Stimulated activated CD8-positive, alpha-beta memory T cell treated with anti-CD3 and anti-CD28 coated beads, Interleukin-2, amount 100 ng/mL, for 1 hour (primary cell): ENCODE measurements at places on chromosomes 4 and X.

GRCh38 chr4:142380052-142380602 is 466.0 kb downstream of the INPP4B start:
- no peak for DNase-seq

GRCh38 chrX:40177942-40178715 is 80.4 kb upstream of the BCOR start:
- DNase-seq: no peak

- DNase-seq: no peak
Observed at GRCh38 chrX:50577326-50577725, 106.7 kb upstream of the DGKK start.

DNA sequence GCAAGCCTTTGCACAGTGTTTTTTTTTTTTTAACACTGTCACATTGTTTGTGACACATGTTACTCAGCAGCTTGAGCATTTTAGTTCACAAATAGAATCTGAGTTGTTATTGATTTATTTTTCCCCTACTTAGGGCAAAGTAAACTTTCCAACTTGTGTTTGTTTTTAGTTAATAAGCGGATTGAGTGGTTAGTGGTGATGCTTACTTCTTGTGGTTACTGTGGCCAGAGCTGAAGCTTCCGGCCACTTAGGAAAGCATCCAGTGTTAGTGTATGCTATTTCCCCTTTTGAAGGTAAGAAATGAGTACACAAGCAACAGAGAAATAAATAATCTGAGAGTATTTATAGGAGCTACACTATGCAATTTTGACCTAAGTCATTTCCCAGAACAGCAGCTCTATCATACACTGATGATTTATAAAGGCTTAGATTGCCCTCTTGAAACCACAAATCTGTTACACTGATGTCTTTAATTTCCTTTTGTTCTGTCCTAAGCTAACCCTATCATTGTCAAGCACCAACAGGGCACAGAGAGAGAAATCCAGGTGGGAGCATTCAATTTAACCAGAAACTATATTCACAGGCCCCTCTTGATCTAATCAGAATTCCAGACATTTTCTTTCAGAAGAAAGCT is 2464.6 kb downstream of the PCDH7 start:
- no peak for DNase-seq

- DNase-seq: no peak
Observed at GRCh38 chrX:50003927-50004326, 81.5 kb downstream of the CLCN5 start.

DNA sequence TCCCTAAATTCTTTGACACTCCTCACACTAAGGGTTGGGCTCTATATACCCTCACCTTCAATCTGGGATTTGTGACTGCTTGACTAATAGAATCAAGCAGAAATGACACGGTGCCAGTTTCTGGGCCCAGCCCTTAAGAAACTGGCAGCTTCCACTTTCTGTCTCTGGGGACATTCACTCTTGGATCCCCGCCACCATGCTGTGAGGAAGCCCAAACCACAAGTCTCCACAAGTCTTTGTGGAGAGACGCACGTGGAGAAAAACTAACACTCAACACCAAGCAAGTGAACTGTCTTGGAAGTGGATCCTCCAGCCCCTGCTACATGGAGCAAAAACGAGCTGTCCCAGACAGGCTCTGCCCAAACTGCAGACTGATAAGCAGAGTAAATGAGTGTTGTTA is 1.1 kb upstream of the EDNRA start:
- DNase-seq: no peak

DNA sequence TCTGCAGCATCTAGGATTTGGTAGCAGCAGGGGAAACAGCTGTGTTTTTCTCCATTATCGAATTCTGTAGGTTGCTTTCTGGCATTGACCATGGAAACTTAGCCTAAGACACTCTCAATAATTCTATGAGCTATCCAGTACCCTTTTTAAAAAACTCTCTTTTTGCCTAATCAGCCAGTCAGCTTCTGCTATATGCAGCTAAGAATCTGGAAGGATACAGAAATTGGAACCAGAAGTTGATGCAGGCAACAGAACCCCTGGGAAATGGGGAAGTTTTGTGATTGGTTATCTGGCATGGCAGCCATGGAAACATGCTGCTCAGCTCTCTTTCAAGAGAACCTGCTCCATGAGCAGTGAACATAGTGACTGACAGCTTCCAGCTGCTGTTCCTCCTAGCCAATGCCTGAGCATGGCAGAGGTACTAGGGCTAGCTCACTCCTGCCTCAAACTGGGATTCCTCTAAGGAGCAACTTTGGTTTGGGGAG is 417.6 kb upstream of the MAOA start:
- no peak for DNase-seq

GRCh38 chr4:126369076-126369475 is 1054.3 kb downstream of the FAT4 start:
- DNase-seq: no peak

DNA sequence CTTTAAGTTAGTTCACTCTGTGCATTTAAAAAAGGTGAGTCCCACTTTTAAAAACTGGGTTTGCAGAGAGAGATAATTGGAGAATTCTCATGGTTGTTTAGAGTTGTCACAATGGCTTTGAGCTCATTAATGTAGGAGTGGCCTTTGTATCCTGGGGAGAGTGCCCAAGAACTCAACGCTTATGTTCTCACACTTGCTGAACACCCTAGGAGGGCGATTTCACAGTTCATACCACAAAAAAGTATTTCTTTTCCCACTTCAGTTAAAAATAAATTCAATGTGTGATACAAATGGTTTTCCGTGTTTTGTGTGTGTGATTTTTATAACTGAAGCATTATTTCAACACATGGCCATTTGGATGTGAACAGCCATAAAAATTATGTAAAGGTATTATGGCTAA is 8.4 kb downstream of the EMCN start:
- DNase-seq: no peak

DNA sequence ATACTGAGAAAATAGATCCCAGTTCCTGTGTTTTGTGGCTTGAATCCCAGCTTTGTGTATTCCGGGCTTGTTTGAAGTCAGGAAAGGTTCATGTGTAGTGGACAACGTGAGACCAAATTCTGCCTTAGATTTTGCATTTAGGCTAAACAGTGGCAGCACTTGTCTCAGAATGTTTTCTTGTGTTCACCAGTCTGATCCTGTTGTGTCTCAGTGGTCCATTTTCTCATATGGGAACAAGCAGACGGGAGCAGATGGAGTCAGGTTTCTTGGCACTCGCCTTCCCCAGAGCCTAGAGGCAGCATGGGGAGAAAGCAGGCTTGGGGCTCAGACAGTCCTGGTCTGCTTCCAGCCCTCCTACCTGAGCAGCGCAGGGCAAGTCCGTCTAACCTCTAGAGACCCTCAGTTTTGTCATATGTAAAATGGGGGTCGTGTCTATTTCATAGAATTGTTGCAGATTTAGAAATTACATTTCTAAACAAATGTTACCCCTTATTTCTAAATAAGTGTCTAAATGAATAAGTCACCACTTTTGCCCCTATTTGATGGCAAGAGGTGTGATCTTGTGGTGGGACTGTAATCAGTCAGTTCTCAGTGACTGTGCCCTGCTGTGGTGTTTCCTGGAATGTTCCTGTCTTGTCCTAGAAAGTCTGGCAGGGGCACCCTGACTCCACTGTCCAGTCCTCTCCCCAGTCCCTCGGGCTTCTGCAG is 28.3 kb upstream of the MSANTD1 start:
- DNase-seq: no peak

GRCh38 chrX:23228950-23229448 is 105.7 kb upstream of the PTCHD1 start:
- no peak for DNase-seq

DNA sequence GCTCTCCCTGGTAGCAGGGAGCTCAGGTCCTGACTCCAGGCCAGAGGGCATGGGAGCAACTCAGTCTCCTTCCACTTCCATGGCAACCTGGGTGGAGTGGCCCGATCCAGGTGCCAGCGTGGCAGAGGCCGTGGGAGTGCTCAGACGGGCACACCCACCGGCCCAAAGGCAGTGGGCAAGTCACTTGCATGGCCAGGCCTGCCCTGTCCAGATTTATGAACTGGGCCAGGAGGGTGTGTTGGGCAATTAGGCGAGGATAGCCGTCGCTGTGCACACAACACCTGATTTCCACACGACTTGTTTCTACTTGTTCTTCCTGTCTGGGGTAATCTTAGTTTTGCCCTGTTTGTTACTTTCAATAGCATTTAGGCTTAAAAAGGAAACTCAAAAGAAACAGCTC is 55.5 kb upstream of the NYX start:
- DNase-seq: no peak

DNA sequence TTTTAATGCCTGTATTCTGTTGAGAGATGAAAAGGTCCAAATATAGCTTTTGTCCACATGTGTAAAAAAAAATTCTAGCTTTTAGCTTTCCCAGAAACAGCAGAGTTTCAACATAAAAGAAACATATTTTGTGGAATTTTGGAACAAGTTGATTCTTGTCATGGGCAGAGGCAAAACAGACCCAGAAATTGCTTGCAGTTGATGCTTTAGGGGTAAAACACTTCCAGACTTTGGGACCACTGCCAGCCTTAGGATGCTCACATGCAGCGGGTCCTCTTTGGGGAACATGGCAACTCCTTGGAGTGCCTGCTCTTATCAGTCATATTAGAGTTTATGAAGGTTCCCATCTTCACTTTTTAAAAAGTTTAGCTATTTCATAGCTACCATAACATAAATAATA is 30.4 kb downstream of the DCLK2 start:
- no peak for DNase-seq

DNA sequence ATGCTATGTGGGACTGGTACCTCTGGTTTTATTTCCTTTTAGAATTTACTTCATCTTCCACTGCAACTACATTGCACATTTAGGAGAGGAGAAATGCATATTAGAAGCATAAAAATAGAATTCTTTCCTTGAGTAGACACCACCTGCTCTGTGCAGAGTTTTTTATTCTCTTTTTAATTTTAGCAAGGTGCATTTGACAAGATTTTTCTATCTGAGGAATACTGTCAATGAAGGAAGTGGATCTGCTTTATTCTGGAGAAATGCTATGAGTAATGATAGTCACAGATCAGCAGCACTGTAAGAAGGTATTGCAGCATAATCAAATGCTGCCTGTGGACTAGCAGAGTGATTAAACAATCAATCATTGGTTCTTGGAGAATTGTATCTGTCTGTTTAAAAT is 1038.3 kb downstream of the RAPGEF2 start:
- DNase-seq: no peak

- DNase-seq: no peak
Observed at GRCh38 chrX:67604979-67605703, 61.3 kb downstream of the AR start.

- DNase-seq: no peak
Observed at GRCh38 chr4:143404555-143404954, 67.9 kb downstream of the GAB1 start.

GRCh38 chrX:7904562-7904961 is 22.7 kb downstream of the PNPLA4 start:
- no peak for DNase-seq

- DNase-seq: no peak
Observed at GRCh38 chrX:105872941-105873340, 50.6 kb downstream of the NRK start.
